Aorta (tissue), 5 donors: ENCODE measurements at places on chromosomes 7 and 10.

DNA sequence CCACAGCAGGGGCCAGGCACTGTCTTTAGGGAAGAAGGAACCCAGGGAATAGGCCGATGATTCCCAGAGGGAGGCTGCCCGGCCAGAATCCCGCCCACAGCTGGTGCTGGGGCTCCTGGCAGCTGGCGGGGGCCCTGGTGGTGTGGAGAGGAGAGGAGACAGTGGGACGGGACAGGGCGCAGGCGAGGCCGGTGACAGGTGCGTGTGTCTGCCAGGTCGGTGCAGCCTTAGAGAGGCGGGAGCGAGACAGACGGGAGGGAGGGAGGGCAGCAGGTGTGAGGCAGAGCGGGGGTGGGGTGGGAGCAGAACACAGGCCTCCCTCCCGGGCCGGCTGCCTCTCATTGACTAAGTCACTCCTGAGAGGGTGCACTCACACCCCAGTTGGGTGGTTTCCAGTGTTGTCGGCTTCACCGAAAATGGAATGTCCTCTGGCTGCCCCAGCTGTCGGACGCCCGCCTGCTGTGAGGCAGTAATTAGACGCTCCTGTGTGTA lies 55.2 kb downstream of the ELFN1 start:
- no peaks in the 10 kb centered on the region for H3K36me3 ChIP-seq
- no peaks in the 10 kb centered on the region for H3K4me1 ChIP-seq
- no peak for DNase-seq
- no peak overlapping the region for H3K4me3 ChIP-seq
- no peak overlapping the region for H3K27ac ChIP-seq

GRCh38 chr7:16491148-16491547 lies 25.6 kb upstream of the SOSTDC1 start:
- no peak for DNase-seq
- H3K27me3 ChIP-seq, result no peaks in the 10 kb centered on the region
- no peak overlapping the region for H3K27ac ChIP-seq
- H3K4me3 ChIP-seq, result no peak overlapping the region

GRCh38 chr7:18538554-18539250 lies 43.2 kb downstream of the HDAC9 start:
- no peak overlapping the region for H3K4me3 ChIP-seq
- H3K27me3 ChIP-seq, result no peaks in the 10 kb centered on the region
- no peaks in the 10 kb centered on the region for H3K36me3 ChIP-seq
- no peak for DNase-seq
- peaks cover 8% of the 10 kb centered on the region for H3K4me1 ChIP-seq

DNA sequence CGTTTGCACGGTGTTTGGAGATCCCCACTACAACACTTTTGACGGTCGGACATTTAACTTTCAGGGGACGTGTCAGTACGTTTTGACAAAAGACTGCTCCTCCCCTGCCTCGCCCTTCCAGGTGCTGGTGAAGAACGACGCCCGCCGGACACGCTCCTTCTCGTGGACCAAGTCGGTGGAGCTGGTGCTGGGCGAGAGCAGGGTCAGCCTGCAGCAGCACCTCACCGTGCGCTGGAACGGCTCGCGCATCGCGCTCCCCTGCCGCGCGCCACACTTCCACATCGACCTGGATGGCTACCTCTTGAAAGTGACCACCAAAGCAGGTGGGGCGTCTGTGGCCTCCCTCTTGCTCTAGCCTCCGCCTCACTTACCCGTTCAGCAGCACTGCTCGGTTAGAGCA lies 173.5 kb downstream of the BMPER start:
- no peaks in the 10 kb centered on the region for H3K4me1 ChIP-seq
- DNase-seq, result no peak
- no peaks in the 10 kb centered on the region for H3K27me3 ChIP-seq
- H3K27ac ChIP-seq, result no peak overlapping the region

- H3K27me3 ChIP-seq, result no peaks in the 10 kb centered on the region
- H3K4me1 ChIP-seq, result no peaks in the 10 kb centered on the region
- H3K4me3 ChIP-seq, result no peak overlapping the region
- H3K36me3 ChIP-seq, result no peaks in the 10 kb centered on the region
Measured at GRCh38 chr7:135100856-135101255, 47.0 kb upstream of the TMEM140 start.

DNA sequence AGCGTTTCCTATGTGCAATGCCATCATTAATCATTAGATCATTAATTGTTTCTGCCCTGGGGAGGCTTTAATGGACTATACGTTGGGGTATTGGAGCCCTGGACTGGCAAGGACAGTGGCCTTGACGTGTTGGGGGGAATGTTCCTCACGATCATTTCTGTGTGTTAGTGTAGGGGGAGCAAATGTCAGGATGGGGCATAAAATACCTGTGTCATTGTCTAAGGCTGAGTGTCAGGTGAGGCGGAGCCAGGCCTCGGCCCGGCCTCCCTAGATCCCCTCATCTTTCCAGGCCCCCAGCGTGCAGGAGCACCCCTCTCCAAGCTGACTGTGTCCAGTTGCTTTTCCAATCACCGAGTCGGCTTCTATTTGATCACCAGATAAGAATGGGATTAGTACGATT lies 346.4 kb upstream of the SHH start:
- no peaks in the 10 kb centered on the region for H3K4me1 ChIP-seq
- no peak overlapping the region for H3K4me3 ChIP-seq
- H3K27me3 ChIP-seq, result no peaks in the 10 kb centered on the region
- H3K36me3 ChIP-seq, result no peaks in the 10 kb centered on the region
